PC-3 (cell line): ENCODE measurements at places on chromosomes 1 and 21.

- DNase-seq, result no peak
These were observed 77.8 kb upstream of the CACHD1 start for GRCh38 chr1:64392109-64392508.

DNA sequence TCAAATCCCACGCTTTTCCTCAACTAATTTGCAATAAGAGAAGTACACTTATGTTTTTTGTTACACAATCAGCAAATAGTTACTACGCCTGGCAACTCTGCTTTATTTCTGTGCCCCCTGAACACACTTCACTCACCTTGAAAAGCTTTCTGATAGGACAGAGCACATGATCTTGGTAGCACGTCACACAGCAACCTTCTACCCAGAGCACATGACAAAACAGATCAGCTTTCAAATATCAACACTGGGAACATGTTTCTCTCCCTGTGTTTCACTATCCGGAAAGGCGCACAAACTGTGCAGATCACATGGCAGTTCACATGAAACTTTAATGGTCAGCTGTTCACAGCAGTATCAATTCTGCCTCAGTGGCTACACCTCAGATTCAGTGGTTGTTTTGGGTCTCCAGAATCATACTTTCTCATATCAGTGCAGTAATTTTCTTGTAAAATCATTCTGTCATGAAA lies 2.2 kb downstream of the SLC19A2 start:
- DNase-seq, result peak; percentile 51

- no peak for DNase-seq
These were observed 26.3 kb upstream of the CHODL start for GRCh38 chr21:18218331-18218730.

GRCh38 chr1:178091986-178092745 lies 1.7 kb upstream of the RASAL2 start:
- peak; percentile 20 for DNase-seq

- peak; percentile 31 for DNase-seq
These were observed 58.1 kb downstream of the PRKCZ start for GRCh38 chr1:2108213-2108876.
